Stimulated activated CD4-positive, alpha-beta T cell treated with anti-CD3 and anti-CD28 coated beads, Interleukin-1b, Interleukin-23, amount 100 ng/mL, for 24 hours (primary cell): ENCODE measurements at places on chromosomes 3 and 15.

- DNase-seq, result no peak
These were observed 11.2 kb downstream of the LCMT2 start for GRCh38 chr15:43318990-43319771.

- no peak for DNase-seq
These were observed 5.7 kb upstream of the CNTN6 start for GRCh38 chr3:1087066-1087560.

DNA sequence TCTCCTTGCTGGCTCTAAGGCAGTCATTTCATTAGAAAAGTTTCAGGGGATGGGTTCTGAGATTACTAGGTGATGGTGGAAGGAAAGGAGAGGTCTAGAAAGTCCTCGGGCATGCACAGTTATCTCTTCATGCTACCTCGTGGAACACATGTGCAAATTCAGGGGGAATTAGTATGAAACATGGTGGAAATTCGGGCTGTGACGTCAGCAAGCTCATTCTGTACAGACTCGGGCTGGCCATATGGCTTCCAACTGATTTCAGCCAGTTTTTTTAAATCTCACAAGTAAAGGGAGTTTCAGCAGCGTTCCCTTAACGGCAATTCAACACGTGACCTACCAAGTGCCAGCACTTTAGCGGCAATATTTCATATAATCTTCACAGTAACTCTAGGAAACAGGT is 251.1 kb downstream of the TBL1XR1 start:
- no peak for DNase-seq

- DNase-seq, result no peak
These were observed 14.1 kb downstream of the CTSH start for GRCh38 chr15:78930577-78931388.

- no peak for DNase-seq
These were observed 150.6 kb upstream of the ROPN1 start for GRCh38 chr3:124142389-124142970.

DNA sequence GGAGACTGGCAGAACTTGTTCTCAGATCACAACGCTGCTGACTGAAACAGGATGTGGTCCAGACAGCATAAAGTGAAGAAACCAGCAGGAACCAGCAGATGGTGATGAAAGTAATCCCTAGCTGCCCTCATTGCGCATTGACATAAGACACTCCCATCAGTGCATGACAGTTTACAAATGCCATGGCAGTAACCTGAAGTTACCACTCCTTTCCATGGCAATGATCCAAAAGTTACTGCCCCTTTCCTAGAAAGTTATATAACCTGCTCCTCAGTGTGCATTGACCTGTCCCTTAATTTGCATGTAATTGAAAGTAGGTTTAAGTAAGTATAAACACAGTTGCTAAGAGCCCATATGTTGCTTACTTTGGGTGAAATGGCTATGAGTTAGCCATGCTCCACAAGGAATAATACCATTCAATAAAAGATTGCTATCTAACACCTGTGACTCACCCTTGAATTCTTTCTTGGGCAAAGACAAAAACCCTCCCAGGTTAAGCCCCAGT is 149.1 kb upstream of the CD96 start:
- peak; percentile 6 for DNase-seq

DNA sequence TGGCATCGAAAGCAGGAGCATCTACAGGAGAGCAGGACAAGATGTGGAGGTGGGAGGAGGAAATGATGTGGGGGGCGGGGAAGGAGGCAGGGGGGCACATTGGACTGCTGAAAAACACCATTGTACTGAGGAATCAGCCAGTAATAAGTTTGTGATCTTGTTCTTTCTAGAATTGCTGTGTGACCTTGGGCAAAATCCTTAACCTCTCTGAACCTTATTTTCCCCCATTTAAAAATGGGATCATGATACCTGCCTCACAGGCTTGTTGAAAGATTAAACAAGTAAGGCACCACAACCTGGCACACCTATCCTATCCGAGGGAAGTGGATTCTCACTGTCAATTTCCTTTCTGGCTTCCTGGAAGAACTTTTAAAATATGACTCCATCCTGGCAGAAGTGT is 56.9 kb upstream of the ARRDC4 start:
- no peak for DNase-seq

GRCh38 chr15:73923156-73923487 is 3.1 kb upstream of the LOXL1 start:
- no peak for DNase-seq

GRCh38 chr3:58962816-58963215 is 87.0 kb downstream of the CFAP20DC start:
- DNase-seq, result no peak

DNA sequence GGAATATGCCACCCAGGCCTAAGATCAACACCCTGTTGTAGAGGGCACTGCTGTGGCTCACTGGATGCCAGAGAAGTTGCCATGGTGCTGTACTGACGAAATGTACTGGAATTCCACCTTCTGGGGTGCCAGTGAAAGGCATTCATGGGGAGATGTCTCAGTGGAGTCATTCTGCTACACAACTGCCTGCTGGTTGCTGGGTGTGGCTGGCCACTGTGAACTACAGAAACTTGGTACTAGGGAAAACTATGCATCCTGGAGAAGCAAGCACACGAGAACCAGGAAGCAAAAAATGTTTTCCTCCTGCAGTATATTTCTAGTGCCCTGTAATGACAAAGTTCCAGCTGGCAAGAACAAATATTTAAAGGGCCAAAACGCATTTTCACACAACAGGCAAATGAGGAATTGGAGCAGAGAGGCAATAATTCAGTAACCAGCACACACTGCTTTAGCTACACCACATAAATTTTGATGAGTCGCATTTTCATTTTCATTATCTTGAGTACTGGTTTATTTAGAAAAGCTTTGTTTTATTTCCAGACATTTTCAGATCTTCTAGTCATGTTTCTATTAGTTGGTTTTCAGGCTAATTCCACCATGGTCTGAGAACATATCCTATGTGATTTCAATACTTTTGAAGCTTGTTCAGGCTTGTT is 18.3 kb upstream of the RFX7 start:
- no peak for DNase-seq

DNA sequence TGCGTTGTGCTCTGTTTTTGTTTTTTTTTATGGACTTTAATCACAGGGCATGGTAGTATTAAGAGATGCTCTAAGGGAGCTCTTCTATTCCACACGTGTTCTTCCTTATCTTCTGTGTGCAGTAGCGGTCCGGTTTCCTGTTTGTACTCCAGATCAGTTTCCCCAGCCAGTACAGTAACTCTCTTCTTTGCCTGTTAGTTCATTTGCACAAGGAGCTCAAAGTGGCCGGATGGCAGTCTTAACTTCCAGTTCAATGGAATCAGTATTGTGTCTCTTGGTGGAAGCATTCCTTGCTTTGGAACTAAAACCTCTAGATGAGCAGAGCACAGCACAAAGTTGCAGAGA is 122.0 kb downstream of the KLF13 start:
- no peak for DNase-seq

- no peak for DNase-seq
These were observed 30.1 kb upstream of the CAPN3 start for GRCh38 chr15:42329161-42329560.

DNA sequence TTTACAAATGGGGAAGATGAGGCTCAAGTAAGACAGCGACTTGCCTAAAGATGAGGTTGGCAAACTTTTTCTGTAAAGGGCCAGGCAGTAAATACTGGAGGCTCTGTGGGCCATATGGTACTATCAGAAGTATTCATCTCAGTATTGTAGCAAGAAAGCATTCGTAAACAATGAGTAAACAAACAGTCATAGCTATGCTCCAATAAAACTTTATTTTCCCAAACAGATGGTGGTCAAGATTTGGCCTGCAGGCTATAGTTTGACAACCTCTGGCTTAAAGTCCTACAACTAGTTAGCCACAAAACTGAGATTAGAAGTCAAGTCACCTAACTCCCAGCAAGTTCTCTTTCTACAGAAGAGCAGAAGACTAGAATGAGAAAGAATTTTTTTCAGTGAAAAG is 177.0 kb upstream of the NECTIN3 start:
- no peak for DNase-seq

GRCh38 chr3:147354623-147355022 is 51.7 kb downstream of the ZIC4 start:
- no peak for DNase-seq

DNA sequence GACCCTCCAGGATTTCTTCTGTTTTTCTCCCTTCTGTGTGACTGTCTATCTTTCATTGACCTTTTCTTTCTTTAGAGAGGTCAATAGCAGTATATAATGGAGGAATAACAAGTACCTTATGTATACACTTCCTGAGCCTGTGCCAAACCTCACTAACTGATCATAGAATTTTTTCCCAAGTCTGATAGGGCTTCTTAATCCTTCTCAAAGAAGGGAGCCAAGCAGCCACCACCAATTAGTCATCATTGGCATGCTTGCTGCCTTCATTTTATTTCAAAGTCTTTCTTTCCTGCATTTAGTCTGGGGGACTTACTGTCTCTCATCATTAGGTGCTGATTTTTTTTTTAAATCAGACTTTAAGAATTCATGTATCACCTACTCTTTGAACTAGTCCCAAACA is 327.0 kb downstream of the FEZF2 start:
- DNase-seq, result no peak

GRCh38 chr3:46953234-46954010 is 23.1 kb downstream of the CCDC12 start:
- DNase-seq, result no peak

- DNase-seq, result no peak
These were observed 206.3 kb upstream of the CHRNA7 start for GRCh38 chr15:31824024-31824423.

- no peak for DNase-seq
These were observed 7.2 kb downstream of the FSD2 start for GRCh38 chr15:82798531-82799166.

DNA sequence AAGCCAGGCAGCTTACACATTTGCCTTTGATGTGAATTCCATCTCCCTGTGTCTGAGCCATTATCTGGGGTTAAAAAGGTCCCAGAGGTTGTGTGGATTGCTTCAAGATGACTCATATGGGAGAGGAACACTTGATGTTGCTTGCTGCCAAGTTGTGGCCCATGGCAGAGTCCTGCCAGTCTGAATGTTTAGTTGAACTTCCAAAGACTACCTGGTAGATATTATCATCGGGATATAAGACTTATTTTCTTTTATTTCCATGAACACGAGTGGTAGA is 85.6 kb downstream of the TJP1 start:
- DNase-seq, result no peak

GRCh38 chr3:10229576-10229975 is 18.7 kb upstream of the TATDN2 start:
- DNase-seq, result no peak

DNA sequence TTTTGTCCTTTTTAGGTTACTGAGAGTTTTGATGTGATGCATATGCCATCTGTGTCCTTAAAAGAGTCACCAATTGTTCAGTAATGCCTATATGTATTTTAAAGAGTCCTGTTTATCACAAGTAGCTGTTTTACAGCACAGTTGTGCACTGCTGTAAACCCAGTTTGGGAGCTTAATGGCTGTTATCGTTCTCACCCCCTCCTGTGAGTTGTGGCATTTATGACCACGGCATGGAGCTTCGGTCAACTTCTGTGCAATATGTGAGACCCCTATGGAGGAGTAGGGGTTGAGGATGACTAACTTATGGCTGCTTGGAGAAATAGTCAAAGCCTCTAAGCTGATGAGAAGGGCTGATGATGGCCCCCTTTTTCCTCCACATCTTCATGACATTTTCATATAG is 67.2 kb downstream of the ARHGEF26 start:
- no peak for DNase-seq

DNA sequence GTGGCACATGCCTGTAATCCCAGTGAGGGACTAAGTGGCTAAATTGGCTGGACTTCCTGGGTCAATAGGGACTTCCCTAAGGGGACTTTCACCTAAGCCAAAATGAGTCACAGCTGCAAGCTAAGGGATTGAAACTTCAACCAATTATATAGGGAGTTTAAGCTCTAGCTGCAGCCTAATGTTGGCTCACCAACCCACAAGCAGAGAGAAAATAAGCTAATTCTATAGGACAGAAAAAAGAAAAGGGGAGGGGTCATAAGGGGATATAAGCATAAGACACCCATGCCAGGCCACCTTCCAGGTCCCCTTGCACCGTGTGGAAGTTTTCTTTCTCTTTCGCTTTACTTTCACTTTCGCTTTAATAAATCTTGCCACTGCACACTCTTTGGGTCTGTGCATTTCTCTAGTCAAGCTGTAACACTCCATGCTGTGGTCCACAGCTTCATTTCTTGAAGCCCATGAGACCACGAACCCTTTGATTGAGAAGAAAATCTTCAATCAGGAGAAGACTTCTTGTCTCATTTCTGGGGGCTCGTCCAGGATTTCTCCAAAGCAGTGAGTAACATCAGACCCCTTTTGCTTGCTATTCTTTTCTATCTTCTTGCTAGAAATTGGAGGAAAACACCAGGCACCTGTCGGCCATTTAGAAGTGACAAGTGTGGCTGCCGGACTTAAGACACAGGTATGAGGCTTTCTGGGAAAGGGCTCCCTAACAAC is 192.3 kb downstream of the IGSF11 start:
- no peak for DNase-seq

DNA sequence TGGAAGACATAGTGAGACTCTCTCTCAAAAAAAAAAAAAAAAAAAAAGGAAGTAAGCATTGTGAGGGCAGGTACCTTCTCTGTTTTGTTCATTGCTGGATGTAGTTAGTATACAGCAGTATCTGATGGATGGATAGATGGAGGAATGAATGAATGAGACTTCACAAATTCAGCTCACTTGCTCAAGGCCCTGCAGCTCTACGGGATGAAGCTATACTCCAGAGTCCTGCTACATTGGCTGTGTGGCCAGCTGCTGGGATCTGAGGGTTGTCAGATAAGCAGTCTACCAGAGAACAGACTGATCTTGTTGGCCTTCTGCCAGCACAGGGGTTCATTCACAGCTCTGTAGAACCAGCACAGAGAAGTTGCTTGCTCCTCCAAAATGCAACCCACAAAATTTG is 35.0 kb downstream of the MLH1 start:
- DNase-seq, result no peak

GRCh38 chr3:71436337-71436736 is 147.2 kb downstream of the FOXP1 start:
- DNase-seq, result no peak

DNA sequence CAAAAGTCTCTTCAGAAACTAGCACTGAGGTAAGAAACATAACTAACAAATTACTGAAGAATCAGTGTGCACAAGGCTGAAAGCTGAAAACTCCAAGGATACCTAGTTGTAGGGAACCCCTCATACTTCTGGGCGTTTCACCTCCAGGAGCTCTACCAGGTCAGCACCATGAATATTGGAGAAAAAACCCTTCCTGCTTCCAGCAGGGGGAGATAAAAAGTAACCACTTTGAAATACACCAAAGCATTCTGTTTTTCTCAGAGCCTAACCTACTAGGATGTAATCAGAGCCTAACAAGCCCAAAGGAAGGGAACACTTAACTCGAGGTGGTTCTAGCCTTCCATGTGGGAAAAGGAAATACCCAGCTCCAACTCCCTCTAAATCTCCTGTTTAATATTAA is 175.8 kb upstream of the MME start:
- DNase-seq, result no peak

DNA sequence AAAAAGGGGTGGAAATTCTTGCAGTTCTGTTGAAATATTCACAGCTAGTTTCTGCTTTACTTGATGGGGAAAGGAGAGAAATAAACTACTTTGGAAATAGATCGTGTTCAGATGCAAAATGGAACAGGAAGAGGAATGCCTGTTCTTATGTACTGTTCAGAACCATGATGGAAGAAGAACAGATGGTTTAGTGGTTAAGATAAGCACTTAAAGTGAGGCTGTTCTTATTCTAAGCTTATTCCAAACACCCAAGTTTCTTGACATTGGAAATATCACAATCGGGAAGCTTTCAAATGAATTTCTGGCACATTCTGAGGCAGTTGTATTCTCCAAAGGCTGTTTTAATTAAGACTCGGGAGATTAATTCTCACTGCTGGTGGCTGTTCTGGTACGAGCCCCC is 228.5 kb downstream of the LSAMP start:
- no peak for DNase-seq

- DNase-seq, result no peak
These were observed 56.0 kb upstream of the CSTA start for GRCh38 chr3:122269045-122269444.
